ENCODE measurements at places on chromosomes 4 and X.

- DNase-seq: no peak
Measured at GRCh38 chr4:36638273-36638811, 356.9 kb downstream of the DTHD1 start.

- DNase-seq: no peak
Measured at GRCh38 chrX:141278306-141278705, 36.0 kb upstream of the SPANXC start.

GRCh38 chr4:133003169-133003568, 145.9 kb upstream of the PCDH10 start:
- DNase-seq: no peak

- DNase-seq: no peak
Measured at GRCh38 chrX:68840256-68840655, 11.4 kb downstream of the EFNB1 start.

DNA sequence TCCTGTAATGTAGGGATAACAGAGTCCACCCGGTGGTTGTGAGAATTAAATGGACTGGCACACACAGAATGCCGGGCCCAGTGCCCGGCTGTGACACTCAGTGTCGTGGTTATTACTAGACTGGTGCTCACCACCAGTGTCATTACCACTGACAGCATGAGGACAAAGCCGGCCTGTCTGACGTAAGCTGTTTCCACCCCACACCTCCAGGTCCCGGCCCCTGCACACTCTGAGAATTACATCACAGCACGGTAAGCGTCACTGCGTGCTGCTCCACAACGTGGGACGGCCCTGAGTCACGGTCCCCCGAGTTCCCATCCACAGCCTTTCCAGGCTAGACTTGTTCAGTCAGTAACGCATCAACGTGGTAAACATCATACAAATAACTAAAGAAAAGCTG, 22.9 kb downstream of the FAT1 start:
- no peak for DNase-seq

- no peak for DNase-seq
Measured at GRCh38 chrX:10620121-10620699, at the start of gene MID1. MID1 (minus strand) TSS chrX:10620585; CDS start chrX:10567547, 53,038 bp downstream.

DNA sequence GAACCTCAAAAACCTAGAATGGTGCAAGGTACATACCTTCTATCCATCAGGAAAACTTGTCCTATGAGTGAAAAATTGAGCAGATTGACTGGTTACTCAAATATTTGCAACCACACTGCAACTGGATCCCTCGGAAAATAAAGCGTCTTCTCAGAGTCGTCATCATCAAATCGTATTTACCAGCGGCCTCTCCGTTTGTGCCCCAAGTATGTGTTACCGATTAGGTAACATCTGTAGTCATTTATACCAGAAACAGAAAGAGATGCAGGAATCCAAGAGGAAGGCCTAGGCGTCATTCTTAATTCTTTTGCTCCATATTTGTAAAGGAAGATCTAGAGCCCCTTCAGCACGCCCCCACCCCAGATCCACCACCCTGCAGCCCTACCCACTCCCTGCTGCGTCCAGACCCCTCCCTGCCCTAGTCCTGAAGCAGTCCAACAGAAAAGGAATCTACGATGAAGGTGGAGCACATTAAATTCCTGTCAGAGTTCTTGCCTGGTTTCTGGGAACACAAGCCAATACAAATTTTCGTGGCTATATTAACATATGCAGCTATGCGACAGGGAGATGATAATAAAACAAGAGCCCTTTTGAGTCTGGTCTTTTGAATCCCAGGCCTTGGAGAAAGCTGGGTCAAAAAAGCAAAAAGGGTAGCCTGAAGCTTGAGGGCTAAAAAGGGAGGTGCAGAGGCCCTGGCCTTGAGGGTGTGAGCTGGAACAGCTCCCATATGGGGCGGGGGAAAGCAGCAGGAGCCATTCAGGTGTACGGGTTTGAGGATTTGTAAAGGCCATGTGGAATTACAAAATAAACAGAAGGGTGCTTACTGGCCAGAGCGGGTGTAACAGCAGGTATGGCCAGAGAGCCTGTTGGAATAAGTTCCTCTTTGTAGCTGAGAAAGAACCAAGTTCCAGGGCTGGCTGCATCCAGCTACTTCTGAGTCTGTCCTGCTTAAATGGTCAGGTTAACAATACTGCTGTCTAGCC, 77.0 kb downstream of the ZNF827 start:
- no peak for DNase-seq

GRCh38 chrX:153927672-153927921, 1.5 kb upstream of the ARHGAP4 start:
- DNase-seq: peak; percentile 57

GRCh38 chrX:42720209-42720608, 57.8 kb downstream of the PPP1R2C start:
- peak; percentile 23 for DNase-seq

DNA sequence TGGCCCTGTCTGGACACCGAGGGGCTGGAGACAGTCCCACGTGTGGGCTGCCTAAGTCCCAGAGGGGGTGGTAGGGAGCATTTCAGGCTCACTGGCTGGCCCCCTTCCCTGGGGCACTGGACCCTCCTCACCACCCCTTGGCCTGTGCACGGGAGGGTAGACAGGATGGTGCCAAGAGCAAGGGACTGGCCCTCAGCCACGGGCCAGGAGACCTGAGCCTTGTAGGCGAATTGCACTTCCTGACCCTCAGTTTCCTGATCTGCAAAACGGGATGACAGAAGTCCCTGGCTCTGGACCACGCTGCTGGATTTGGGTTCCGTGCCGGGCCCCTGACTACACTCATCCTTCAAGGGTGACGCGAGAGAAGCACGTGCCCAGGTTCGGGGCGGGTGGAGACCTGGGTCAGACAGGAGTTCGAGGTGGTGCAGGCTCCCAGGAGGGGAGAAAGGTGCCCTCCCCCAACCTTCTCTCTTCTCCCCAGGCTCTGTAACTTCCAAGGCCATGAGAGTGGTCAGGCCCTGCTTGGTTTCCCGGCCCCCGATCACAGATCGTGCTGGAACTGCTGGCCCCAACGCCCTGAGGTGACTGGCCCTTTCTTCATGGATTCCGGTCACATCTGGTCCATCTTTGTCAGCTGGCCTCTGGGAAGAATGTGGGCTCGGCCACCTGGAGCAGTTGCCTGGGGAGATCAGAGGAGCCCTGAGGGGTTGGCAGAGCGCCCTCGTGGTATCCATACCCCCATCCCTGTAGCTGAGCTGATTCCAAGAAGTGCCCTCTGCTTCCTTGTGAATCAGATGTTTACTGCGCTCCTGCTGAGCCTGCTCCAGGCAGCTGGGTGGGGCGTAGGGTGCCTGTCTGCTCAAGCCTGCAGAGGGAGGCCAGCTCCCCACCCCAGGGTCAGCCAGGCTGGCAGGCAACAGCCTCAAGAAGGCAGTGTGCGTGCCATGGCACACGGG, 3.3 kb downstream of the SH3BP2 start:
- DNase-seq: no peak

- DNase-seq: no peak
Measured at GRCh38 chrX:338836-339400, 20.3 kb upstream of the GTPBP6 start.

DNA sequence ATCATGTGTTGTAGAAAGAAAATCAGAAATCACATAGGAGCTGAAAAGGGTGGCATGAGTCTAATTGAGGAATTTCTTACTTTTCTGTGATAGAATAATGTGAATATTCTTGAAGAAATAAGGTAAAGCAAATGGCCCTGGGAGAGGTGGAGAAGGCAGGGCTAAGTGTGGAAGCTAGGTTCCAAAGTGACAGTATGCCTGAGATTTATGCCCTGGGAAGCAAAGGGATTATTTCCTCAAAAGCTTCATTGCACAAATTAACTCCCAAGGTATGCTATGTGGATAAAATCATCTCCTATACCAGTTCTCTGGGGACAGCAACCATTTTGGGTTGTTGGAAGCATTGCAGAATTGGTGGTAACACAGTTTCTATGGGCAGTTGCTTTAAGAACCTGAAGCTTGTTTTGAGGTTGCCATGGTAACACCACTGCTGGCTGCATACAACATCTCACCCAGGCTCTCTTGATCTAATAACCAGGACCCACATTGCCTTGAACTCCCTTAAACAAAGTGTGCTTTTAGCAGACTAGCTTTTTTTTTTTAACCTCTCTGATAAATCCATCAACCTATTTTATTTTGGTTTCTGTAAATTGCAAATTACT, 21.0 kb downstream of the MAOA start:
- peak; percentile 28 for DNase-seq

DNA sequence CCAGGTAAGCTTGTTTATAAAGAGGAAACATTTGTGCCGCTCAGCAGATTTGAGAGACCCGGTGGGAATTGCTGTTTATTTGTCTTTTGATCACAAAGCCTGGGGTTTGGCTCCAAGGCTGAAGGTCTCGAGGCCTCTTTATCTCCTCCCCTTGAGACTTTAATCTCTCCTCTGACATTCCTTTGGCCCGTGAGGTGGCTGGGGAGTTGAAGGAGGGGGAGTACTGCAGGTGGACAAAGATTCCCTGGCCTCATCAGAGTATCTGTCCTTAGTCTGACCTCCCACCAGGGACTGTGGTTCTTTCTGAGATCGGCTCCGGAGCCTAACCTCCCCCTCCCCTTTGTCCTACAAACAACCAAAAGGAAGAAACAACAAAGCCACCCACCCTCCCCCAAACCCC, 216.5 kb downstream of the MID1IP1 start:
- DNase-seq: no peak

DNA sequence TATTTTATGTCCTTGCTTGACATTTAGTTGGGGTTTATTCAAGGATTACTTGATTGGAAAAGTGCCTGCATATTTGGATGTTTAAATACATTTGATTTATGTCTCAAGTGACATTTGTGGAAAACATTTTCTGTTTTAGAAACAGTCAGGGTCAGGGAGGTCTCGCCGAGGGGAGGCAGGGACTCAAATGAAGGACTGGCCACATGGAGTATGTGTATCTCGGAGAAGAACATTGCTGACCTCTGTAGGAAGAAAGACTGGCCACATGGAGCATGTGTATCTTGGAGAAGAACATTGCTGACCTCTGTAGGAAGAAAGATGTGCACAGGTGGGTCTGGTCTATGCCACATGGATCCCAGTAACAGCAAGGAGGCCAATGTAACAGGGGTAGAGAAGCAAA, 233.6 kb downstream of the TRIML1 start:
- DNase-seq: no peak

DNA sequence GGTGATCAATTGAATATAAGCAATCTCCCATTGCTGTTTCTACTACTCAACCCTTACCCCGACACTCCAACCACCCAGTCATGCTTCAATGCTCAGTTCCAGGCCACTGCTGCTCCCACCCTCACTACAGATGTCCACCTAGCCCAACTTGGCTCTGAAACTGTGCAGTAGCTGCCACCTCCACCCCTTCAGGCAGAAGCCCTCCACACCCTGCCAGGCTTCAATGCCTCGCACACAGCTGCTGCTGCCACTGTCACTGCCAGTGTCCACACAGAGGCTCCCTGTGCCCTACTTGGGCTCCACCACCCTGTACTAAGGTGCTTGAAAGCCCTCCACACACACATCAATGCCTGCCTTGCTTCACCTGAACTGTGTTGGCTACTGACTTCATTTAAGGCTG, 34.6 kb downstream of the LAMTOR3 start:
- no peak for DNase-seq

GRCh38 chrX:120660637-120661036, 30.8 kb upstream of the C1GALT1C1 start:
- no peak for DNase-seq

GRCh38 chr4:155704841-155705404, 38.3 kb downstream of the GUCY1A1 start:
- no peak for DNase-seq

DNA sequence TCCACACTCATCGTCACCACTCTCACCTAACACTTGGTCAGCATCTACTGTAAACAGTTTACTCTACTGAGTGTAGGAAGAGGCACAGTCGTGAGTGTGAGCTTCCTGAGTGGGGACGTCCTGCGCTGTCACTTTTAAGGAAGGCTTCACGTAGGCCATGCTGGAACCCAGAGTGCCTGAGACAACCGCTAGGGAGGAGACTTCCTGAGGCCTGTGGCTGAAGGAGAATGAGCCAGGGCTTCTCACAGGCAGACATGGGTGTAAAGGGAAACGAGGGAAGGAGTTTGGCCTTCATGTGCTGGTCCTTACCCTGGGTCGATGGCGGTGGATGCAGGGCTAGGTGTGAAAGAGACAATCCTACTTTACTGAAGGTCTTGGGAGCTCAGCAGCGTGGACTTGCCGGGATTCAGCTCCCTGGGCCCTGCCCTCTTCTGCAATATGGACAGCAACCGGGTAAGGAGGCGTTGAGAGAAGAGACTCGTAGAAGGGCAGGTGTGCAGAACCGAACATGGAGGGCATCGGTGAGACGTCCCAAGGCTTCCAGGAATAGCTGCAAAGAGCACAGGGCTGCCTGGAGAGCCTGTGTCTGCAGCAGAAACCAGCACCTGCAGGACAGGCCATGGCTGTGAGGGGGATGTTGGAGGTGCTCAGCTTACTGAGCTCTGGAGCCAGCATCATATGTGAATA, 48.7 kb upstream of the TLR3 start:
- DNase-seq: no peak

- DNase-seq: no peak
Measured at GRCh38 chr4:110898290-110898689, 275.4 kb upstream of the PITX2 start.

DNA sequence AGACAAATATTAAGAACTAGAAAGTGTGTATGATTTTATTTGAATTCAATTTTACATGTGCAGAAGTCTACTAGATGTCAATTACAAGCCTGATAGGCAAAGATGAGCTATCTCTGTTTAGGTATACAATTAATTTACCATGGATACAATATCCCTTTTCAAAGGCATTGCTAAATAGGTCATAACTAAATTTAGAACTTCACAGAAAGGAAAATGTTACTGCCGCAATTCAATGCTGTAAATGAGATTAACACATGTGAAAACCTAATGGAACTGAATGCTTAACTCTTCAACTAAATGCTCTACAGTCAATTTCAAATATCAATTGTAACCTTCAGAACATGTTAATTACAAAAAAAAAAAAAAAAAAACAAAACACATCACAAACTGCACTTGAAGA, 14.6 kb downstream of the RAP2C start:
- DNase-seq: no peak

DNA sequence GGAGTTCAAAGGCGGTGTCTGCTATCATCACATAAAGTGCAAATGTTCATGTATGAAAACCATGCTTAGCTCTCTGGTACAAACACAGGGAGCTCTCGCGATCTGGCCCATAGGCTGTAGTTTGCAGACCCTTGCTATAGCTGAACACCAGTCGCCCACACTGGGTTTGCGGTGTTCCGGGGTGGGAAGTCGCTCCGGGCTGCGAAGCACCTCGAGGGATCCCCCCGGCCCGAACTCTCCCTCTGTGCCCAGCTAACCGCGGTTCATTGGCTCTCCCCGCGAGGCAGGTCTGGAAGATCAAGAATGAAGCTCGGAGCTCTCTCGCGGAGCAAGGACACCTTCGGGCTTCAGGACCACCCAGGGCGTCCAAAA, 341 bp upstream of the PRPS2 start:
- DNase-seq: no peak

- DNase-seq: no peak
Measured at GRCh38 chrX:109281483-109282275, 200.2 kb downstream of the GUCY2F start.

Measured in CD4-positive, CD25-positive, alpha-beta regulatory T cell (primary cell).